ENCODE measurements at places on chromosomes 3 and 15.

DNA sequence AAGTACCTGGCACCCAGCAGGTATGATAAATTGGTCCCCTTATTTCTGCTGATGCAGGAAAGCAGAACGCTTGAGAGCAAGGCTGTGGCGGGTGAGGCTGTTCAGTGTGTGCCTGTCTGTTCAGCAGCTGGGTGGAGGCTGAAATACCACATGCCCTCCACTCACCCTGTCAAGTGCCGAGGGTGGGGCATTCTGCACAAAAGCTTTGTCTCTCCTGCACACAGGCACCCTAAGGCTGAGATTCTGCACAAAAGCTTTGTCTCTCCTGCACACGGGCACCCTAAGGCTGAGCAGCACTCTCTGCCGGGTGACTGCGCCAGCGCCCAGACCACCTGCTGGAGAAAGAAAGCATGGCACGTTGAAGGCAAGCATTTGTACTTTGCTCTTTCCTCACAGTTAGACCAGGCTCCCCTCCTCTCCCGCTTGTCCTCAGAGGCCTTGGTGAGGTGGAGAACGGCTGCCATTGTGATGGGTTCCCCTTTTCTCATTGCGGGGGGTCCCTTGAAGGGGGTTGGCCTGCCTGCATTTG is 97.5 kb downstream of the BDH1 start:
- no peak for DNase-seq

DNA sequence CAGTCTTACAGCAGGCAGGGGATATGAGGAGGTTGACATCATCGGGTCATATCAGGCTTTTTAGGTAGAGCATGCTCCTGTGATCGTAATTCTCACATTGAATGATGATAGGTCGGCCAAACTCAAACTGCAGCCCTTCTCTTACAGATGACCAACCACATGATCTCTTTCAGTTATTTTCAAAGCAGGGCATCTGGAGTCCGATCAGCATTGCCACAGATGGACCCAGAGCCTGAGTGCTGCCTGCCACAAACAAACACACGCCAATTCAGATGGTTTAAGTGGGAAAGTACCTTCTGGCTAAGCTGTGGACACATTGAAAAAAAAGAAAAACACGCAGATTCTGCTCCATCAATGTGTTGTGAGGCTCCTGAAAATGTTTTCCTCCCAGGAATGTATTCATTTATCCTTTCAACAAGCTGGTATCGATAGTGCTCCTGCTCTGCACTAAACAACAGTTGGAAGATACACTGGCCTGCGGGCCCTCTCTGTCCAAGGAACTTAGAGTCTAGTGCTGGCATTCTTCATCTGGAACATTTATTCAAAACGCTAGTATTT is 31.2 kb downstream of the ARPP21 start:
- DNase-seq = no peak

DNA sequence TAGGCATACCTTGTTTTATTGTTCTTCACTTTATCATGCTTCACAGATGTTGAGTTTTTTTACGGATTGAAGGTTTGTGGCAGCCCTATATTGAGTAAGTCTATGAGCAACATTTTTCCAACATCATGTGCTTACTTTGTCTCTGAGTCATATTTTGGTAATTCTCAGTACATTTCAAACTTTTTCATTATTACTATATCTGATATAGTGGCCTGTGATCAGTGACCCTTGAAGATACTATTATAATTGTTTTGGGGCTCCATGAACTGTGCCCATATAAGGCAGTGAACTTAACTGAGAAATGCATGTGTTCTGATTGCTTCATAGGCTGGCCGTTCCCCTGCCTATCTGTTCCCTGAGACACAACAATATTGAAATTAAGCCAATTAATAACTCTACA is 42.8 kb upstream of the NSMCE3 start:
- DNase-seq = no peak

GRCh38 chr15:74042603-74043424 is 39.5 kb downstream of the GOLGA6A start:
- DNase-seq = no peak

GRCh38 chr3:26091096-26091495 is 301.2 kb downstream of the OXSM start:
- no peak for DNase-seq

DNA sequence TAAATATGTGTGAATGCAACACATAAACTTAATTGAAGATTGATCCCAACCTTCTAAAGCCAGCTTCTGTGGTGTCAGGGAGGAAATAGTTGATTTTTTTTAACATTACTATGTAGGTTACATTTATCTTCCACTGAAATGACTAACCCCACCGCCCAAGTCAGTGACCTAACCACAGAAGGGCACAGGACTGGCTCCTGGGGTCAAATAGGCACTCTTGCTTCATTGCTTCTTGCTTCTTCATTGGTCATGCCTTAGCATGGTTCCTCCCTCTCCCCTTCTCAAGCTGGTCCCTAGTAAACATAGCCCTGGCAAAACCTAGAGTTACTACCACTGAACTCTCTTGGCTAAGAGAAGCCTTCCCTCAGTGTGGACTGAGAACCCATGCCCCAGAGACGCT is 12.3 kb downstream of the EIF1B start:
- no peak for DNase-seq

DNA sequence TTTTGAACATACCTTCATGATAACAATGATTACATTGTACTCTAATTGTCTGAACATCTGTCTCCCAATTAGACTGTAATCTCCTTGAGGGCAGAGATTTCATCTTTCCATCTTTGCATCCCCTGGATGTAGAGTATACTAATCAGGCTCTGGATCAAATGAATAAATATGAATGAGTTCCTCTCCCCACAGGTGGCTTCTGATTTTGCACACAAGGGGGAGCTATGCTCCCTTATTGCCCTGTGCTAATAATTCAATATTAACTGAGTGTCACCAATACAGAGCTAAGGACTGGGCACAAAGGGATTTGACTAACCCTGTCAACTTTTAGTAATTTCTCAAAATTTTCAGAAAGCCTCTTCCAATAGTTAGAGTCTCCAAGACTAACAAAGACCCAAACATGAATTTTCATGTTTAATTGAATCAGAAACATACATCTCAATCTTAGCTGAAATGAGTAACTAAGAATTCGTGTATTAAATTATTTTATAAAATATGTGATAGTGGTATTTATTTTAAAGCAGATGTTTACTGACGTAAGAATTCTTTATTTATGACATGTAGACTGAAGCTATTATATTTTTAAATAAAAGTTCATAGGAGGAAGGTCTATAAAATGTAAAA is 3.0 kb downstream of the DUOXA1 start:
- DNase-seq = peak; percentile 45

- DNase-seq = no peak
Measured at GRCh38 chr3:169999433-169999832, 32.8 kb downstream of the SEC62 start.

GRCh38 chr3:29557186-29557585 is 276.3 kb downstream of the RBMS3 start:
- no peak for DNase-seq
